ENCODE measurements at places on chromosomes 2 and 18. TPM values are rescaled to one million over a fixed set of nuclear protein-coding genes. Genes with fewer than 3 reads are reported as not detected.

- DNase-seq = no peak
Measured at GRCh38 chr2:239693761-239694415, 293.1 kb upstream of the HDAC4 start.

DNA sequence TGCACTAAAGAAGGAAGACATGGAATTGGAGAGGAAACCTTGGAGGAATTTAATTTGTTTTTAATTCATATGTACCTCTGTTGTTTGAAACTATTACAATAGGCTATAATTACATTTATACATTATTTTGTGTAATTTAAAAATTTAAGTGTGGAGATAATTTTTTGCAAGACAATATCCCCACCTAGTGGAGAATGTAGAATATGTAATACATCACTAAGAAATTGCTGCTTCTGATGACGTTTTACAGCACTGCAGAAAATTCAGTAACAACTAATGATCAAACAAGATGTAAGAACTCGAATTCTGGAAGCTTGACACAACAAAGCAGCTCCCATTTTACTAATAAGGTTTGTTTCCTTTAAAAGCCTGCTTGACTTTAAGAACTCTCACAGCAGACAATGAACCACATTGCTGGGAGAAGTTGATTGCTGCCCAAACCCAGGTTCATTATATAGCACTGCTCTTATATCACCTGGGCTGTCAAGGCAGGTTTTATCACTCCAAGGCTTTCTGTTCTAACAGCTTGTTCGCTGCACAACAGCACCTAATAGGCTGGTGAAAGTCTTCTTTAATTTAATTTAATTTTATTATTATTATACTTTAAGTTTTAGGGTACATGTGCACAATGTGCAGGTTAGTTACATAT lies 53.4 kb downstream of the THADA start:
- peak; percentile 41 for DNase-seq

DNA sequence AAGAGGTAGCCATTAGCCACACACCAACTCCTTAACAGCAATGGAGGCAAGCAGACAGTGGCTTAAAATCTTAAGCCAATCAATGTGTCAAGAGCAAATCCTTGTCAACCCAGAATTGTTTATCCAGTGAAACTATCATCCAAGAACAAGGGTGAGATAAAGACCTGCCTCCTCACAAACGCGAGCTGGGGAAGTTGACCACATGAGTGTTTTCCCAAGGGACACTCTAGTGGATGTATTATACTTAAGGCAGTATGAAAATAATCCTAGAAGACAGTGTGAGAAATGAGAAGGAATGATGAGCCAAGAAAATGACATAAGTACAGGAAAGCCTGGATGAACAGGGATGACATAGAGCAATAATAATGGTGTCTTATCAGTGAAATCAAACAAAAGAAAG lies 209.6 kb downstream of the TWIST2 start:
- DNase-seq = no peak

DNA sequence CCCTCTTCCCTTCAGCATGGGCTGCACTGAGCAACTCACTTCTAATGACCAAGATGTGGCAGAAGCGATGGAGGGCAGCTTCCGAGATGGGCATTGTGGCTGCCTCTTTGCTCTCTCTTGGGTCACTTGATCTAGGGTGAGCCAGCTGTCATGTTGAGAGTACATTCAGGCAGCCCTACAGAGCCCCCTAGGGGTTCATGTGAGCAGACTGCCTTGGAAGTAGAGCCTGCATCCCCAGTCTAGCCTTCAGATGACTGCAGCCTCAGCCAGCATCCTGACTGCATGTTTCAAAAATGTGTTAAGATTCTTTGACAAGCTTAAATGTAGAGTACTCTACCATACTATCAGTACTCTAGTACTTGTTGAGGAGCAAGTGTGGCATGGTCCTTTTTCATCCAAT lies 143.9 kb downstream of the NCK2 start:
- no peak for DNase-seq

GRCh38 chr18:22463076-22463475 lies 45.4 kb upstream of the CTAGE1 start:
- no peak for DNase-seq

CDH7 gene
- total RNA-seq = 0.19 TPM

Measured in glomerular endothelial cell (primary cell).